ENCODE measurements at places on chromosomes 11 and 22.
A peak's percentile ranks its signal among the peaks of the same experiment; 100 is the strongest.

DNA sequence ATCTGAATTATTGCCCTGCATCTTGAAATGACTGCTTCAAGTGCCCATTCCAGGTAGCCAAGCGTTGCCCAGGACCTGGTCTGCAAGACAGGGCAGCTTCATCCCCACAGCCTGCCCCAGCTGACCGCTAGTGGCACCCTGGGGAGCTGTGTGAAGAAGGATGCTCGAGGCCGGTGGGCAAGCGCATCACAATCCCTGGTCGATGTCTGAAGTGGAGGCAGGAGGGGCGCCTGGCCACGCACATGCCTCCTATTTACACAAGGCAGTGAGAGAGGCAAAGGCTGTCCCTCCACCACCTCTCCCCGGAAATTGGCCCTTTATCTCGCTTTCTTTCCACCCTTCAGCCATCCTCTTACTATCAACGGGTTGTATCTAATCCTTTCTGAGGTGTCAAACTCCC, 28.1 kb upstream of the PHF21A start:
- DNase-seq, result no peak

DNA sequence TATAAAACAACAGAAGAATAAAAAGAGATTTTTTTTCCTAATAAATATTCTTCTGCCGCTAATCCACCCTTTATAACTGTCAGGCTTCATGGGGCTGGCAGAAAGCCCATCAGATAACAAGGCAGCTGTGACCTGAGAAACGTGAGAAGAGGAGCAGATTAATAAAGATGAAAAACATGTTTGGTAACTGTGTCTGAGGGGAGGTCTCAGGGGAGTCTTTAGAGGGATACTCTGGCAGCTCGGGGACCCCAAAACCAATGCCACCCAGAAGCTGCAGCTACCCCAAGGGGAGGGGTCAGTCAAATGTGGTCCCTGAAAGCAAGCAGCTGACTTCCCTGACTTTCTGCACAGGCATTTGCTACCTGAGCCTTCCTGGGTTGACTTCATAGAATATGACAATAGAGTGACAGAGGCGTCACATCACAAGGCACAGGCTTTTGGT, 48.4 kb upstream of the POU2AF1 start:
- no peak for DNase-seq

GRCh38 chr22:45268958-45269844, 15.5 kb upstream of the UPK3A start:
- peak; percentile 94 for DNase-seq

GRCh38 chr11:122509091-122509490, 146.4 kb upstream of the UBASH3B start:
- DNase-seq, result no peak

GRCh38 chr22:31652911-31653684, 8.9 kb downstream of the PISD start:
- DNase-seq, result no peak

- no peak for DNase-seq
Observed at GRCh38 chr11:34208266-34209135, 103.1 kb downstream of the NAT10 start.

GRCh38 chr11:73547706-73548595, 50.0 kb downstream of the FAM168A start:
- DNase-seq, result no peak

GRCh38 chr11:2869134-2869526, 16.4 kb downstream of the CDKN1C start:
- no peak for DNase-seq

- no peak for DNase-seq
Observed at GRCh38 chr11:112024178-112024772, 933 bp upstream of the DLAT start.

GRCh38 chr11:17744151-17744940, 9.8 kb downstream of the KCNC1 start:
- DNase-seq, result no peak

- DNase-seq, result no peak
Observed at GRCh38 chr22:46593996-46594946, 25.9 kb upstream of the GRAMD4 start.

DNA sequence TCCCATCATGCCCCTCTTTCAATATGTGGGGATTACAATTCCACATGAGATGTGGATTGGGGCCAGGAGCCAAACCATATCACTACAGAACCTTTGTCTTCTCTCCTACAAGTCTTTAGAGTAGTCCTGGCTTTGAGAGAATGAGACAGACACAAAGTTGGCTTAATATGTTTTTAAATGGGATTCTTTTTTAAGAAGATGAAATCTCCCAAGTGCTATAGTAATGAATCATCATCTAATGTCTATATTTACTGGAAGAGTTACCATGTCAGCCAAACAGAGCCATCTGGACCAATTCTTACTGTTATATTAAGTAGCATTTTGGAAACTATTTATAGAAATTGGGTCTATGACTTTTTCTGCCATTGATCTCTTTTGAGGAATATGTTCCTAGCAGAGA, 38.1 kb upstream of the CARD18 start:
- no peak for DNase-seq

DNA sequence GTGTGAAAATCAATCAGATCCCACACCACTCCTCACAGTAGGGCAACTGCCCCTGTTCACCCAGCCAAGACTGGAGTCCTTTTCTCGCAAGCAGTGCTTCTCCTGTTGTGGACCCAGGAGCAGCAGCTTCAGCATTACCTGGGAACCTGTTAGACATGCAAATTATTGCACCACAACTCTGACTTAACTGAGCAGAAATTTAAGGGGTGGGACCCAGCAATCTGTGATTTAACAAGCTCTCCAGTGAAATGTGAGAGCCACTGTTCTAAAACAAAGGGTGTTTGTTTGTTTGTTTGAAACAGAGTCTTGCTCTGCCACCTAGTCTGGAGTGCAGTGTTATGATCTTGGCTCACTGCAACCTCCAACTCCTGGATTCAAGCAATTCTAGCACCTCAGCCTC, 591.4 kb downstream of the SOX6 start:
- DNase-seq, result no peak

GRCh38 chr11:100866453-100866852, 179.4 kb downstream of the ARHGAP42 start:
- no peak for DNase-seq

- DNase-seq, result peak; percentile 68
Observed at GRCh38 chr11:117986981-117987574, 884 bp downstream of the IL10RA start.
